ENCODE measurements at places on chromosomes 12 and 14.

DNA sequence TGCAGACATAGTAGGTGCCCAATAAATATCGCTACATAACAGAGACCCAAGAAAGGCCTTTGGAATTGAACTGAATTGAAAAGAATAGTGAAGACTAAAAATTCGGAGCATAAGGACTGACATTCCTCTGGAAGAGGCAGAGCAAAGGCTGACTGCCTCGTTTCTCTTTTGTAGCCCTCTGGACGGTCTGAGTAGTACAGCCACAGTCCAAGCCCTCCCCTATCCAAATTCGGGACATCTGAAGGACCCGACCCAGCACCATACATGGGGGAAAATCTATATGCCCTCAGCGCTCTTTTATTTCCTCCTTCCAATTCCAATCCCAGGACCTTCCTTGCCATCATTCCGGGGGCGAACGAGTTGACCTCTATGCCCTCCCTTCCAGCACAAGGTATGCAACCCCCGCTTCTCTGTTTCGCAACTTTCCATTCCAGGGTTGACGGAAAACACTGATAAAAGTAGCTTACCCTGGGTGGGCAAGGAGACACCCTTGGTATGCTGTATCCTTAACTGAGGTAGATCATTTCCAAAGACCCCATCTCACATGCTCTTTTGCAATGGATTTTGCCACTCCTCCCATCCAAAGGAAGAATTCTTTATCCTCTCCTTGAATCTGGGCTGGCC is 127.4 kb upstream of the MAP1LC3B2 start:
- DNase-seq: no peak

- DNase-seq: no peak
Observed at GRCh38 chr12:81866081-81866480, 106.9 kb upstream of the PPFIA2 start.

- DNase-seq: no peak
Observed at GRCh38 chr12:12474931-12475795, 87.5 kb downstream of the DUSP16 start.

DNA sequence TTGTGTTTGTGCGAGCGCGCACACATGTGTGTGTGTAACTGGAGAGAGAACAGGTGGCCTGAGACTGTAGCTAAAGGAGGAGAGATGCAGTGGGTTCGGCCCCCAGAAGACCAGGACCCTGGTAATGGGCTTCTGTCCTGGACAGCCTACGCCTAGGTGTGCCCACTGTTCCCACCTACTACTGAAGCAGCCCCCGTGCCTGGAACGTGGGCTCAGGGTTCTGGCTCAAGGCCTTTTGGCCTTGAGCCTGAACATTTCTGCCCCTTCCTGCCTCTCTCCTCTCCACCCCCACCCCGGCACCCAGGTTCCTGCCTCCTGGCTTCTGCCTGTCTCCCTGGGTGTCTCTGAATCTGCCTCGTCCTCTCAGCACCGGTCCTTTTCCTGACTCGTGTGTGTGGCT is 1.5 kb upstream of the NXPH4 start:
- DNase-seq: no peak

GRCh38 chr14:58801086-58801485 is 163.3 kb downstream of the DACT1 start:
- DNase-seq: no peak

GRCh38 chr12:48034835-48035805 is 30.8 kb upstream of the COL2A1 start:
- DNase-seq: no peak
